ENCODE measurements at places on chromosomes 6 and 20.

GRCh38 chr6:90074161-90074850 is 180.0 kb downstream of the GJA10 start:
- DNase-seq: no peak

- DNase-seq: no peak
Measured at GRCh38 chr6:159616456-159616855, 76.6 kb downstream of the SOD2 start.

DNA sequence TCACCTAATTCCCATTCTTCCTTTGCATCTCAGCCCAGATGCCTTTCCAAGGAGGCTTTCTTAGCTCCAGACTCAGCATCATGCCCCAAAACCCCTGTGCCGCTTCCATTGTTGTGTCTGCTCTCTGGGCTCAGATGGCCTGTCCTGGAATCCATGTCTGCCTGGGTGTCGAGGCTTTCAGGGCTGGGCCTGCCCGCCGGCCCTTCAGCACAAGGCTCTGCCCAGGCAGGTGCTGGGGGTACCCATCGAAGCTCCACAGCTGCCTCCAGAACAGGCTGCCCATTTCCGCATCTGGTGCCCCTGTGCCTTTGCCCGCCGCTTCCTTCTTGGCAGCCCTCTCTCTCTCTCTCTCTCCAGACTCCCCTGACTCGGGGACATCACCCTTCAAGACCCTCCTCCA is 1.2 kb downstream of the CPXM1 start:
- no peak for DNase-seq

- peak; percentile 57 for DNase-seq
Measured at GRCh38 chr20:35327074-35327976, 35.1 kb upstream of the FAM83C start.

- DNase-seq: no peak
Measured at GRCh38 chr6:63303476-63303875, 16.3 kb downstream of the LGSN start.

DNA sequence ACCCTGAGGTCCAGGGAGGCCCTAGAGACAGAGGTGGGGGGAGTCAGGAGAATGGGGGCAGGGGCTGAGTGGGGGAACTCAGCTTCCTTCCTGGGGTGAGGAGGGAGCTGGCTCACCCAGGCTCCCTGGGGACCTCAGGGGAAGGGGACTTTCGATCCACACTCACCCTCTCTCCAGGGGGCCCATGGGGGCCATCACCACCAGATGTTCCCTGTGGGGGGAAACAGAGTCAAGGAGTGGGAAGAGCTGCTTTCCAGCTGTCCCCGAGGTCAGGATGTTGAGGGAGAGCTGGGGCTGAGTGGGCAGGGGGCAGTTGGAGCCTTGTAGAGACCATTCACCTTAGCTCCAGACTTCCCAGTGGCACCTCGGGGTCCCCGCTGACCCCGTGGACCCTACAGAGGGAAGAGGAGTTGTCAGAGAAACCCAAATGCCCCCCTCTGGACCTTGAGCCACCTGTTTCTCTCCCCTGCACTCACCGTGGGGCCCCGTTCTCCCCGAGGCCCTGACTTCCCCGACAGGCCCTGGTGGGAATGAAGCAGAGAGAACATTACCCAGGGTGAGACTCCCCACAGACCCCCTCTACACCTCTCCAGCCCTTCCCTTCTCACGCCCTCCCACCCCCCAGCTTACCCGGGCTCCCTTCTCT is 18.6 kb downstream of the COL11A2 start:
- no peak for DNase-seq
